Hematopoietic multipotent progenitor cell treated with erythropoietin and hydrocortisone succinate and interleukin-3 and kit ligand, for 4 days (in vitro differentiated cells): ENCODE measurements at places on chromosomes 4 and X.

DNA sequence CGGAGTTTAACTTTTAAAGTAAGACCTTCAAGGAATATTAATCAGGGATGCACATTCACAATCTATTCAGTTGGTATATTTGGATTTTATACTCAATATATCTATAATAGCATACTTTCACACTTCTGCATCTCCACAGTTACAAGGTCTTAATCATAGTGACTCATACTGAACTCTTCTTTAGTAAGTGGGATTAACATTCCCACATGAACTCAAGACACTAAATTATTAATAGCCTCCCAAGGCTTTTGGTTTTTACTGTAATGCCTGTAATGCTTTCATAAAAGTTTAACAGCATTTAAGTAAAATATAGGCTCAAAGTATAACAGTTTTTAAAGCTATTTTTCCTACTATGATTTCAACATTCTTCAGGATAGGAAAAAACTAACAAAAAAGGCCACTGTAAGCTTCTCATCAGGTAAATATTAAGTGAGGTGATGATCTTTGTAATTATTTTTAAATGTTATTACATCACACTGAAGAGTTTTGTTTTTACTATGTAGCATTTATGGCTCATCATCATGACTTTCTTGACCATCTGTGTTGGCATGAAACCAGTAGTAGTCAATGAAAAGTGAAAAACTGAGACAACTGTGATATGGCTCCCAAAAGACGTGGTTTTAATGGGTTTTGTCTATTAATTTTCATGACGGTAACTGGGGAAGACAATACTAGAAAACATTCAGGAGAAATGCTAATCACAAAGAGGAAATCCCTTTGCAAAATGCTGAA is 91.5 kb upstream of the GALNT7 start:
- DNase-seq = no peak

DNA sequence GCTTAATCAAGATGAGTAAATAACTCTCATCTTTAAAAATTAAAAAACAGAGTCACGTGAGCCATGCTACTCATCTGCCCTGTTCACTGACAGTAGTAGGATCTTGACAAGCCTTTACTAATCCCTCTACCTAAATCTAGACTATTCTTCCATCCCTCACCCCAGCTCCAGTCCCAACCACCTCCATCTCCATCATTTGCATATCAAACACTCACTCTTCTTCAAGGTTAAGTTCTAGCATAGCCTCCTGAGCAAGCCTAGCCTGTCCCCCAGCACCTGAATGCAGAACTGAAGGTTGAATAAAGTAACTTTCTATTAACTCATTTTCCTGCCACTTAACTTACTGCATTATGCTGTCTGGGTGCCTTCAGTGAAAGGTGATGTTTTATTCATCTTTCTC is 72.5 kb downstream of the YIPF7 start:
- DNase-seq = no peak

GRCh38 chr4:9832640-9833039 is 51.2 kb downstream of the DRD5 start:
- no peak for DNase-seq

GRCh38 chr4:116343809-116344208 is 741.6 kb downstream of the TRAM1L1 start:
- DNase-seq = peak; percentile 78

- no peak for DNase-seq
Observed at GRCh38 chrX:11579636-11580600, 85.8 kb downstream of the ARHGAP6 start.

- DNase-seq = peak; percentile 73
Observed at GRCh38 chr4:99855678-99856077, 38.5 kb downstream of the LAMTOR3 start.

DNA sequence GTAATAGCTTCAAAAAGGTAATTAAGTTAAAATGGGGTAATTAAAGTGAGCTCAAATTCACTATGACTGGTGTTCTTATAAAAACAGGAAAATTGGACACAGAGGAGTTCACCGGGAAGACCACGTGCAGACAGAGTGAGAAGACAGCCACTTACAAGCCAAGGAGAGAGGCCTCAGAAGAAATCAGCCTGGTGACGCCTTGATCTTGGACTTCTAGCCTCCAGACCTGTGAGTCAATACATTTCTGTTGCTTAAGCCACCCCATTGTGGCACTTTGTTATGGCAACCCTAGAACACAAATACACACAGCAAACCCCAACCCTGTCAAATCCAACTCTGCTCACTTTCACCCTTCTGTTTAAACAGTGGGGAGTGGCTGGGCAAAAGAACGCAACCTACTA is 4.1 kb upstream of the CD38 start:
- DNase-seq = peak; percentile 36

- DNase-seq = peak; percentile 60
Observed at GRCh38 chr4:163048447-163048846, 118.2 kb downstream of the NAF1 start.

GRCh38 chrX:136057567-136057966 is 72.3 kb downstream of the SLC9A6 start:
- DNase-seq = no peak
